ENCODE measurements at places on chromosomes 12 and 14.

DNA sequence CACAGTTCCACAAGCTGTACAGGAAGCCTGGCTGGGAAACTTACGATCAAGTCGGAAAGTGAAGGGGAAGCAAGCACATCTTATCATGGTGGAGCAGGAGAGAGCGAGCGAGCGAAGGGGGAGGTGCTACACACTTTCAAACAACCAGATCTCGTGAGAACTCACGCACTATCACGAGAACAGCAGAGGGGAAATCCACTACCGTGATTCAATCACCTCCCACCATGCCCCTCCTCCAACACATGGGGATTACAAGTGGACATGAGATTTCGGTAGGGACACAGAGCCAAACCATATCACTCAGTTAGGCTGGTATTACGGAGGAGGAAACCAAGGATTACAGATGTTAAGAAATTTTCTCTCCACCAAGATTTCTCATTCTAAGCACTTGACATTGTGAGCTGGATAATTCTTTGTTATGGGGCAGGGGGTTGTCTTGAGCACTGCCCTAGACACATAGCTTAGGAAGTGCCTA lies 262.0 kb upstream of the G2E3 start:
- peak; percentile 14 for DNase-seq

- DNase-seq: peak; percentile 90
Observed at GRCh38 chr14:30295980-30296379, 263.0 kb upstream of the G2E3 start.

GRCh38 chr14:90500665-90501370 lies 104.0 kb downstream of the CALM1 start:
- DNase-seq: no peak

GRCh38 chr12:53376747-53377146 lies 3.2 kb upstream of the SP1 start:
- no peak for DNase-seq

DNA sequence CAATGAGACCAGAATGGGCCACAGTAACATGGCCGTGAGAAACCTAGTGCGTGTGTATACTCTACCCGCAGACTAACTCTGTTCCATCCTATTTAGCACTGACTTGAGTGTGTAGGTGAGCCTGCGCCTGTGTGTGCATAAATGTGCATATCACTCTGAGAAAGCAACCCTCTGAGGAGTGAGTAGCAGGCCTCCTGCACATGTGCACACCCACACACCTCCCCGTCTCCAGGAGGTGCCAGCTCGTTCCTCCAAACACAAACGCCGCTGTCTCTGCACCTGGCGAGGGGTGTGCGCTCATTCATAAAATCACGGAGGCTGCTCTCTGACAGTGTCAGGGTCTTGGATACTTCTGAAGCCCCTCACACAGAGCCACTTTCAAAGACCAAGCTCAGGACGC lies 138.9 kb downstream of the GCH1 start:
- no peak for DNase-seq

GRCh38 chr14:73943083-73943482 lies 6.8 kb downstream of the FAM161B start:
- no peak for DNase-seq
